ENCODE measurements at places on chromosomes 11 and 22.

GRCh38 chr11:62061356-62062222, 62.2 kb upstream of the INCENP start:
- no peak for DNase-seq

GRCh38 chr11:112555491-112556364, 295.1 kb upstream of the PLET1 start:
- peak; percentile 54 for DNase-seq

GRCh38 chr11:77069336-77069968, 2.7 kb downstream of the CAPN5 start:
- no peak for DNase-seq

DNA sequence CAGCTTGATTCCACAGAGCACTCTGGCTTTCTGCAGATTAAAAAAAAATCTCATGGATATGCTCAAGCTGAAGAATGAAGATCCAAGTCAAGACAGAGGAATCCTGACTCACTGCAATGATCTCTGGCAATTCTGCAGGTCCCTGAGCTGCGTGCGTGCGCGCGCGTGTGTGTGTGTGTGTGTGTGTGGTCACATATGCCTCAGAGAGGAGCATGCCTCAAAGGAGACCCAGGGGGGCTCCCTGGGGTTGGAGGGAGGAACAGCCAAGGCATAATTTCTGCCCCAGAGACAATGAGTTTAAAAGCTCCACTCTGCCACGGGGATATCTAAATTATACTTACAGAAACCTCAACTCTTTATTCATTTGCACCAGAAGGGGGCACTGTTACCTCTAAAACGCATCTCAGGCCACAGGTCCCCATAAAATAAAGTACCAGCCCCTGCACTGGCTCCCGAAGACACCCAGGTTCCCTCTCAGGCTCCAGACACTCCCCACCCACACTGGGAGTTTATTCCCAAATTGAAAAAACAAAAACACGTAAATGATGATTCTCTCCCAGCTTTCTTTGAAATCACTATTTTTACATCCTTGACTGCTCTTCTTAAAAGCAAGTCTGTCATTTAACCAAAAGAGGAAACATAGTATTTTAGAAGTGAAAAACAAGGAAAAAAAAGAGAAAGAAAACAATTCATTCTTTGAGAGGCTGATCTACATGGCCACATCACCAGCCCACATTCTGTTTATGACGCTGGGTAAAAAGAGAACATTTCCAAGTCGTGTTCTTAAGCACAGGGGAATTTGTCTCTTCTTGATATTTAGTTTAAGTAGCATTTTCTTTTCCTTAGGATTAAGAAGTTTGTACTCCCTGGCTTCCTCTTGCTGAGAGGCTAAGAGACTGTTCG, 401.0 kb downstream of the LARGE1 start:
- DNase-seq: no peak

- peak; percentile 50 for DNase-seq
Measured at GRCh38 chr22:30047364-30047738, 32.9 kb upstream of the HORMAD2 start.

GRCh38 chr11:118277312-118277711, 13.2 kb upstream of the MPZL2 start:
- no peak for DNase-seq

GRCh38 chr11:71242391-71242790, 10.0 kb downstream of the SHANK2 start:
- DNase-seq: no peak

DNA sequence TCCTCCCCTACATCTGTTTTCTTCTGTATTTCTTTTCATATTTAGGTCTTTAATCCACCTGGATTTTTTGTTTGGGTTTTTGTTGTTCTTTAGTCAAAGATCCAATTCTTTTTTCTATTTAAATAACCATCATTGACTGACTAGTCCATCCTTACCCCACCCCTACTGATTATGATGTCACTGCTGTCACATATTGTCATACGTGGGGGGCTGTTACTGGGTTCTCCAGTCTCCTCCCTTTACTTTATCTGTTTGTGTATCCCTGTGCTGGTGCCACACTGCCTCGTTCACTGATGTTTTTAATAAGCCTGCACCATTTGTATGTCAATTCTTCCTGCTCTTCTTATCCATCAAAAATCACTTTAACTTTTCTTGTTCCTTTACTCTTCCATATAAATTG, 6.9 kb upstream of the DCPS start:
- no peak for DNase-seq

- DNase-seq: no peak
Measured at GRCh38 chr11:119608781-119609180, 120.2 kb downstream of the NECTIN1 start.

GRCh38 chr22:36048911-36049677, 20.5 kb upstream of the RBFOX2 start:
- DNase-seq: no peak

DNA sequence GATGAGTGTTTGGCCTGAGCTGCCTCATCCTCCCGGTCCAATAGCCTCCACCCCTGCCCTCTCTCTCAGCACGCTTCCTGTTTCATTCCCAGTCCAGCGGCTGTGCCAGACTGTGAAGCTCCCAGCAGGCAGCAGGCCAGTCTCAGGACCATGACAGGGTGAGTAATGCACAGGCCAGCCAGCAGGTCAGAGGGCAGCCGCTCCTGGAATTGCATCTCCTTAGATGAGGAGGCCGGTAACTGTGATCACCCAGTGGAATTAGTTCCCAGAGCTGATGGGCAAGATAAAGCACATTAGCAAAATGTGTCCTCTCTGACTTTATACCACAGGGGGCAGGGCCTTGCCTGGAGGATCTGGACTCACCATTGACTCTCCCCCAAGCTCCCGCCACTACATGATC, 251.2 kb downstream of the ETS1 start:
- no peak for DNase-seq

GRCh38 chr11:11909727-11910126, 68.0 kb downstream of the USP47 start:
- no peak for DNase-seq

- no peak for DNase-seq
Measured at GRCh38 chr11:72720784-72721183, 31.4 kb downstream of the ARAP1 start.

GRCh38 chr11:44319170-44319551, 9.2 kb upstream of the ALX4 start:
- DNase-seq: no peak

DNA sequence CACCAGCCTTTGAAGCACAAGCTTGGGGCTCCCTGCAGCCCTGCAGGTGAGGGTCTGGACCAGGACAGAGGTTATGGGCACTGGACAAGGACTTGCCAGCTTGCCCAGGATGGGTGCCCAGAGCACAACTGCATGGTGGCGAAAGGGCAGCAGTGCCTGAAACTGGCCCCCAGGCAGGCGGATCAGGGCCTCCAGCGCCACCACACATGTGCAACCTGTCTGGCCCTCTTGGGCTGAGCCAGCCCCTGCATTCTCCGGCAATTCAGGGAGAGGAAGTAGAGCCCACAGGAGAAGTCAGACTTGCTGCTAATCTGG, 18.8 kb downstream of the MB start:
- no peak for DNase-seq

DNA sequence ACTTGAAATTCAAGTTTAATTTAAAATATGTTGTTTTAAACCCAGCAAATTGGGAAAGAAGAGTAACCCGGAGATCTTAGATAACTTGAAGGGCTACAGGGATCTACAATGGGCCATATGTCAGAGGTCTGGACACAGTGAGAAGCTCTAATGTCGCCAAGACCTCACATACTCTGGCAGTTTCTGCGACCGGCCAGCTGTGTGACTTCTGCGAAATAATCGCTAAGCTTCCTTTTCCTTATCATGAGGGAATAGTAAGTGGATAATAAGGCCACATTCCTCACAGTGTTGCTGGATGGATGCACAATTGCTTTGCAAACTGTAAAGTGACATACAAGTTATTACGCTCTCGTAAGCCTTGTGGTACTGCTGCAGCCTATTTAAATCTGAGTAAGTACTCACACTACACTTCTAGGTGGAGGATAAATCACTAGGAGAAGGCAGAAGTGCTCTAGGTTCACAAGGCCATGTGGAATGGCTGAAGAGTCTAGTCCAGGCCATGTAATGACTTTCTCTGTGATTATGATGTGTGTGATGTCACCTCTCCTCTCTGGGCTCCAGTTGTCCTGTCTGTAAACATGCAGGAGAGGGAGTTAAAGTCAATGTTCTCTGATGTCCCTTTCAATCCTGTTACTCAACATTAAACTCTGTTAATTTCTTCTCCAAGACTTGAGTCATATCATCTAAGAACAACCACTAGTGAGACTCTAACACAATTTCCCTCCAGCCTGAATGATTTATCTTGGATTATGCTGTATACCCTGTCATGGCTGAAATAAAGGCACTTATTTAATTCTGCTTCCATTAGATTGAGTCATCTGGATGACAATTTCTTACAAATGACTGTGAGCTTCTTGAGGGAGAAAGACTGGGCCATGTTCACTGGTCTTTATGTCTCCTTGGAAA, 192.6 kb upstream of the NARS2 start:
- no peak for DNase-seq
